ENCODE measurements at places on chromosomes 12 and 14. TPM values are rescaled to one million over a fixed set of nuclear protein-coding genes. Genes with fewer than 3 reads are reported as not detected.

ADCY4 gene
- not detected for total RNA-seq

FBXO34 gene
- total RNA-seq, result 14.1 TPM

DNA sequence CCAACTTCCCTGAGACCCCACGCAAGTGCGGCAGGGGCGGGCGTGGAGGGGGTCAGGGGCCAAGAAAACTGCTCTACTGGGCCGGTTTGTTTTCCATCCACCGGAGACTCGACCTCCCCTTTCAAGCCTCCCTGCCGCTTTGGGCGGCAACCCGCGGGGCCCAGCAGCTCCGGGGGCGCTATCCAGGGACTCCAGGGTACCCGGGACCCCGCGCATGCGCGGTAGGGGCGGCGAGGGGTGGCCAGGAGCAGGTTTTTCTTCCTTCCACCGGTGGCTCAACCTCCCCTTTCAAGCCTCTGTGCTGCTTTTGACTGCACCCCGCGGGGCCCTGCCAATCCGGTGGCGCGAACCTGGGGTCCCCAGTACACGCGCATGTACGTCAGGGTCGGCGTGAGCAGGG is 323.5 kb downstream of the ALG10 start:
- no peak for DNase-seq

GRCh38 chr12:116482179-116482578 is 77.0 kb upstream of the MAP1LC3B2 start:
- no peak for DNase-seq

DNA sequence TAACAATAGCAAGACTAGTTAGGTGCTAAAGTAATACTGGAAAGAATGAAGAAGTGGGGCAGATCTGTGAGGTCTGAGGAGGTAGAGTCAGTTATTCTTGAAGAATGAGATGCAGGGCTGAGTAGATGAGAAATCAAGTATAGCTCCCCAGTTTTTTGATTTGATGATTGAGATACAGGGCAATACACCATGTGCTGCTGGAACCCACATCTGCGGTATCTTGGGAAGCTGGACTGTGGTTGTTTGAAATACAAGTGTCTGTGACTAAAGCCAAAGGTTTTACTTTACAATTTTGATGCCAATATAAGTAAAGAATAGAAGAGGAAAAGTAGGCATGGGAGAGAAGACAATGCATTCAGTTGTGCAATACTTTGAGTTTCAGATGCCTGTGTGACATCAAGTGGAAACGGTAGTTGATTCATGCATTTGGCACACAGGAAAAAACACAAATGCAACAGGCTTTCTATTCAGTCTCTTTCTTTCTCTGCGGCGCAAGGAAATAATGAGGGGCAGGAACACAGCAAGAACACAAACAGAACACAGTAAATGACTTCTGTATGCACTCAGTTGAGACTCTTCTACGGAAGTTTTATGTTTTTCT is 190.2 kb upstream of the SLC38A2 start:
- DNase-seq, result peak; percentile 77

DNA sequence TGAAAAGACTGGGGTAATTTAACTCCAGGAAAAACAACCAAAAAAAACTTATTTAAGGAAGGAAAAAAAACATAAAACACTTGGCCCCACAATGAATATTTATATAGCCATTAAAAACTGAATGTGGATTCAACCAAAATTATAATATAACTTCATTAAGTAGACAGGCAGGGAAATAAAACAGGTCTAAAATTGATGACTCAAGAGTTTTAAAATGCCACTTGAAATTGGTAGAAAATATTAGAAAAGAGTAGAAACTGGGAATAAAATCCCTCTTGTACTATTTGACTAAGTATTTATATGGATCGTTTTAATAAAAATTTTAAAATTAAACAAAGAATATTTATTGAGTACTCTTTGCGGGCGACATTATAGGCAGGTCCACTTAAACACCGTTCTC is 28.8 kb downstream of the RPS6KA5 start:
- DNase-seq, result no peak
